ENCODE measurements at places on chromosomes 4 and X.

- no peak for DNase-seq
These were observed 225.3 kb upstream of the LNX1 start for GRCh38 chr4:53816561-53816960.

DNA sequence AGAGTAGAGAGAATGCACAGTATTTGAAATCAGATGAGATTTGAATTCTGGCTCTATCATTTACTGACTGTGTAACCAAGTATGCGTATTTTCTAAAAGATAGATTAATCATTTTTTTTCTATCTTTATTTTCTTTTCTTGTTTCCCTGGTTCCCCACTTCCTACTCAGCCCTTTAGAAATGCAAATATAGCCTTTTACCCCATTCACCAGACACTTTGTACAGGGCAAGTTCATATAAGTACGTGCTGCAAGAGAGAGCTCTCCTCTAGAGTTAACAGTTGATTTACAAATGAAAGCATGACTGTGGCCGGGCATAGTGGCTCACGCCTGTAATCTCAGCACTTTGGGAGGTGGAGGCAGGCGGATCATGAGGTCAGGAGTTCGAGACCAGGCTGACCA is 17.8 kb upstream of the TDO2 start:
- no peak for DNase-seq

GRCh38 chr4:110154582-110154981 is 43.8 kb downstream of the ELOVL6 start:
- DNase-seq = no peak

- DNase-seq = no peak
These were observed 7.4 kb downstream of the MAGEB10 start for GRCh38 chrX:27815209-27815608.

- no peak for DNase-seq
These were observed 77.6 kb downstream of the MXRA5 start for GRCh38 chrX:3268829-3269228.

DNA sequence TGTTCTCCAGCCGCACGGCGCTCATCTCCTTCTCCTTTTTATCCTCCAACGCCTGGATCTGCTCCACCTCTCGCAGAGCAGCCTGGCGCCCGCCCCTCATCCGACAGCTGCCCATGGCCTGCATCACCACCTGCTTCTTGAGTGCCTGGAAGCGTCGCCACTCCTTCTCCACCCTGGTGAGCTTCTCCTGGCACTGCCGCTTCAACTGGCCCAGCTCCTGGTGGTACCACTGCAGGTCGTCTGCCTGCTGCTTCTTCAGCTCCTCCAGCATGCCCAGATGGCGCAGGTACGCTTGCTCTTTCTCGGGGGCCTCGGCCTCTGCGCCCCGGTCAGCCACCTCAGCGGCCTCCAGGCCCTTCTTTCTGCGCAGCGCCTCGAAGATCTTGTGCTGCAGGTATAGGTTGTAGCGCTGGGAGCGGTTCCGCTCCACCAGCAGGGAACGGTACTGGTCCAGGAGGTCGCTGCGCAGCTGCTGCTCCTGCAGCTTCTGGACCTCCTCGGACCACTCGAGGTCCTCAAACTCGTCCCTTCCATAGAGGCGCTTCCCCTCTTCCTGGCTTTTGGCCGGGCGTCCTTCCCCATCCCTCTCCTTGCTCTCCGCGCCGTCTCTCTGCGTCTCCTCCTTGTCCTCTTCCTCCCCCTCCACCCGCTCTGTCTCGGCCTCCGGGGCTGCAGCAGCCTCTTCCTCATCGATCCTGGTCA is 1.2 kb upstream of the TADA2B start:
- DNase-seq = no peak

DNA sequence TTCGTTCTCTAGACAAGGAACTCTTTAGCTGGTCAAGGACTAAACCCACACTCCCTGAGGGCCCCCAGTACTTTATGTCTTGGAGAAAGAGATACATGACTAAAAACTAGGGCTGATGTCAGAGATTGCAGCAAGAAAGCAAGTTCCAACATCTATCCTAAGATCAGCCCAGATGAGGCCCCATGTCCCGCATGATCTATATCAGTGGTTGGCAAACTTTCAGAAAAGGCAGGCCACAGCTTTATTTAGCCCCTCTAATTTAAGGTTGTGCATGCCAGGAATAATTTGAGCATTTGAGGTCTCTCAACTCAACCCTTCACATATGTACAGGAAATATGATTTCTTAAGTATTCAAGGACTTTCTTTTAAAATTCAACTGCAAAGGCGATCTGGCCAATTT is 44.1 kb upstream of the FRMD7 start:
- no peak for DNase-seq

DNA sequence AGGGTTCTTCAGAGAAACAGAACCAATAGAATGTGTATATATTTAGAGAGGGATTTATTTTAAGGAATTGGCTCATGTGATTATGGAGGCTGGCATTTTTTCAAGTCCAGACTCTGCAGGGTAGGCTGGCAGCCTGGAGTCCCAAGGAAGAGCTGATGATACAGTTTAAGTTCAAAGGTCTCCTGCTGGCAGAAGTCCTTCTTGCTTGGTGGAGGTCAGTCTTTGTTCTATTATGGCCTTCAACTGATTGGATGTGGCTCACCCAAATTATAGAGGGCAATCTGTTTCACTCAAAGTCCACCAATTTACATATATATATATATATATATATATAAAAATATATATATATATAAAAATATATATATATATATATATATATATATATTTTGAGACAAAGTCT is 52.1 kb upstream of the HSD17B10 start:
- DNase-seq = no peak

DNA sequence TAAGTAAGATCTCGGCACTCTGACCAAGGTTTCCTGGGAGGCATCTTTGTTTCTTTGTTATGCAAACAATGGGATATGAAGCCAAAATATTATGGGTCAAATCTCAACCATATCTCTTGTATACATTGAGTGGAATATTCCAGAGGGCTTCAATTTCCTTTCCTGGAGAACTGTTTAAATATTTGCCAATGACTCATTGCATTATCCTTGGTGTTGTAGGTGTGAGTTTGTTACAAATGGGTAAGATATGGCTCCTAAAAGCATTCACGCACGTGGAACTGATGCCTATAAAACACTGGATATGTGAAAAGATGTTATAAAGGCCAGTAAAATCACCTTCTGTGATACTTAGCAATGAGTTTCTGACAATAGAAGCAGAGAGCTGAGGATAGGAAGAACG is 150.5 kb upstream of the WDR1 start:
- no peak for DNase-seq

GRCh38 chrX:68684919-68685304 is 37.4 kb downstream of the STARD8 start:
- no peak for DNase-seq

- DNase-seq = no peak
These were observed 275.7 kb upstream of the RASGEF1B start for GRCh38 chr4:81747242-81747930.

GRCh38 chr4:140236654-140237169 is 82.7 kb upstream of the MAML3 start:
- DNase-seq = no peak

- no peak for DNase-seq
These were observed 206.1 kb downstream of the SLC39A8 start for GRCh38 chr4:102139132-102139573.

GRCh38 chrX:125132274-125132673 is 187.4 kb upstream of the TEX13C start:
- no peak for DNase-seq

GRCh38 chrX:40805404-40805803 is 70.1 kb upstream of the MED14 start:
- DNase-seq = no peak

GRCh38 chrX:39601231-39602177 is 496.3 kb downstream of the BCOR start:
- DNase-seq = no peak

GRCh38 chrX:53729751-53730150 is 43.2 kb upstream of the HUWE1 start:
- DNase-seq = no peak

- no peak for DNase-seq
These were observed at the start of gene HHIP for GRCh38 chr4:144645631-144646522. TSS of gene HHIP (plus strand) at chr4:144646156. CDS start at chr4:144646676, 520 bp downstream.

DNA sequence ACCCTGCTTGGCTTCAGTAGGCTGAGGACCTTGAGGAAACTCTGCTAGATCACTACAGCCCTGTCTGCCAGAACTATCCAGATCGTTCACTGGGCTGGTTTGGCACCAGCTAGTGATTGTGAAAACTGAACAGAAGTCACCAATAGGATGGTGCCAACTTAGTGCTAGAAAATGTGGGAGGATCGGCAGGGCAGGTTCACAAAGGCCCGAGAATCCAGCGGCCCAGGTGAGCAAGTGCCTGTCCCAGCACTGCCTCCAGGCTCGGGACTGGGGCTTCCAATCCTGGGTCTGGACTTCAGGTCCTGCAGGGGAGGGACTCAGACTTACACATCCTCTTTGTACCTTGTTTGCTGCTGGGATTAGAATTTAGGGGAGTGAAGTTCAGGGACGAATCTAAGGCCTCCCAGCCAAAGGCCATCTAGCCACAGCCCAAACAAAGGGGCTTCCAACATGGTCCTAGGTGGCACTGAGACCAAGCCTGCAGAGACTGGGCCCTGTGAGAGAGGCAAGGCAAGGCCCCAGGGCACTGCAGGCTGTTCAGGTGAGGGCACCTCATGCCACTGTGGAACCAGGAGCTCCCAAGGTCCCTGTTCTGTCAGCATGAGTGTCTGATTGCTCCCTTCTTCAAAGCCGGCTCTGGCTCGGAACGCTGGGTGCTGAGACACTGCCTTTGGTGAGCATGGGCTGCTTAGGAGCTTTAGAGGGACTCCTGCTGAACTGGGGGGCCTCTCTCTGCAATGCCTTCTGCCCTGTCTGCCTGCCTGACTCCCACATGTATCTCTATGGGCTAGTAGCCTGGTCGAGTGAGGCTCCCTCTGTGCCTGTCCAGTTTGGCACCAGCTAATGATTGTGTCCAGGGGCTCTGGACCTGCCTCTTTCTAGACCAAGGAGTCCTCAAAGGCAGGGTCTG is 20.7 kb upstream of the ZNF185 start:
- DNase-seq = no peak

- DNase-seq = no peak
These were observed 73.2 kb upstream of the BCOR start for GRCh38 chrX:40170830-40171512.

DNA sequence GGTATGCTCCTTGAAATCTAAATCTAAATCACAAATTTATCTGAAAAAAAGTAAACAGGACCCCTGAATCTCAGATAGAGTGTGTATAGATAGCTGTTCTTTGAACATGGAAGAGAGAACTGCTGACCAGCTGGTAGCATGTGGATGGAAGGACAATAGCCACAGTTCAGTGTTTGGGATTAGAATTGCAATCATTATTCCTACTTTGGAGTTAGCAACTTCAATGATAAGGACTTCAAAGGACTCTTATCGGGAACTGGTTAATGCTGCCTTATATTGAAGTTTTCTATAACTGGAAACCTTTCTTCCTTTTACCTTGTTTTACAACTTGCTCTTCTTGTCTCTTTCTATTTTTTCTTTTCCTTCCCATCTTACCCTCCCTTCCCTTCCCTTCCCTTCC is 5.0 kb downstream of the AFM start:
- no peak for DNase-seq

- no peak for DNase-seq
These were observed 31.9 kb upstream of the UGT2B7 start for GRCh38 chr4:69064391-69064790.

- no peak for DNase-seq
These were observed 35.0 kb upstream of the PLA2G12A start for GRCh38 chr4:109764789-109765402.

DNA sequence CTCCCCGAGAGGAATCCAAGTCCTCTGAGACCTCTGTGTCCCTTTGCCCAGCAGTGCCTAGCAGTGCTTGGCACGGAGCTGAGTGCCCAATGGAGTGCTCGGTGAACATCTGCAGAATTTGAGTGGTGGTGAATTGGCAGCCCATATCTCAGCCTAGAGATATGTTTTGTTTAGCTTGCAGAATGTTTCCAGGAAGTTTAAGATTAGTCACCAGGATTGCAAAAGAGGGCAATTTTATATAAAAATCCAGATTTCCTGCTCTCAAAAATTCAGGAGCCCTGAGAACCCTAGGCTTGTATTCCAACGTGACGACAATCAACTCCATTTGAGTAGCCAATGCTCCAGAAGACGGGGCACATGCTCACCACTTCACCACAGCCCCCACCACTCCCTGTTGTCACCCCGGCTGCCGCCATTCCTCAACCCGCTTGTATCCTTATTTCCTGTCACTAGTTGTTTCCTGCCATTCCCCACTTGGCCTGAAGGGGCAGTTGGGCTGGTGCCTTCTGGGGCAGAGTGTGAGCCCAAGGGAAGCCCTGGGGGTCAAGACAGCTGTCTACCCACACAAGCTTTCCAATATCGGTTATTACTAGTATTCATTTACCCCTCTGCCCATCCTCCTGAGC is 116.9 kb downstream of the EFNB1 start:
- no peak for DNase-seq

- DNase-seq = no peak
These were observed 75.8 kb upstream of the ATP6AP2 start for GRCh38 chrX:40504801-40505605.

DNA sequence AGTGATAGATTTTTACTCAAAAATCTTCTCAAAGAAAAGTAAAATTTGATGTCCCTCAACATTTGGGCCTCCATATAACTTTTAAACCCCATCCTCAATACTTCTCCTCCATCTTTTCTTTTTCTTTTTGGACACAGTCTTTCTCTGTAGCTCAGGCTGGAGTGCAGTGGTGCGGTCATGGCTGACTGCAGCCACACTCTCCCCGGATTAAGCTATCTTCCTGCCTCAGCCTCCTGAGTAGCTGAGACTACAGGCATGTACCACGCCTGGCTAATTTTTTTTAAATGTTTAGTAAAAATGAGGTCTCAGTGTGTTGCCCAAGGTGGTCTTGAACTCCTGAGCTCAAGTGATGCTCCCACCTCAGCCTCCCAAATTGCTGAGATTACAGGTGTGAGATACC is 33.1 kb downstream of the KDM6A start:
- DNase-seq = no peak

GRCh38 chr4:164012396-164013027 is 518.0 kb downstream of the TMA16 start:
- no peak for DNase-seq

DNA sequence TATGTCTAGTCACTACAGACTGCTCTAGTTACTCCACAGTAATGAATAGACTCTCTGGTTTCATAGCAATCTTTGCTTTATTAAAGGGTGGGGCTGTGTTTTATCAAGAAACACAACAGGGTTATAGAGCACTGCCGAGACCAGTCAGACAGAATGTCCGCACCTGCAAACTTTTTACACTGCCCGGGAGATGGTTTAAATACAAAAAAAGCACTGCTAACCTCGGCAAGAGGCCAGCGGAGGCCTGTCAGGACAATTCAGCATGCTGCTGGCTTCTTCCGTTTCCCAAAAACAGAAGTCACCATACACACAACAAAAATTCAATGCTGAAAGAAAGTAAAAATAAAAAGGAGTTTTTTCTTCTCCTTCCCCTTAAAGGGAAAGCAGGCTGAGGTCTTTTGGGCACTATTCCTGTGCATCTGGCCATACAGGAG is 67.4 kb downstream of the IRF2 start:
- DNase-seq = no peak

- DNase-seq = no peak
These were observed 160.6 kb downstream of the BCOR start for GRCh38 chrX:39936886-39937770.

Measured in NCI-H1436 treated with DMSO at 0.1 percent for 48 hours (cell line).